ENCODE measurements at places on chromosomes 4 and X.

GRCh38 chr4:23602720-23603119 is 287.1 kb downstream of the PPARGC1A start:
- DNase-seq, result no peak

- no peak for DNase-seq
Observed at GRCh38 chr4:108087293-108087967, 81.3 kb downstream of the LEF1 start.

- DNase-seq, result peak; percentile 60
Observed at GRCh38 chr4:172900900-172901299, 267.7 kb upstream of the GALNT7 start.

- no peak for DNase-seq
Observed at GRCh38 chrX:28854637-28855036, 267.4 kb downstream of the IL1RAPL1 start.

DNA sequence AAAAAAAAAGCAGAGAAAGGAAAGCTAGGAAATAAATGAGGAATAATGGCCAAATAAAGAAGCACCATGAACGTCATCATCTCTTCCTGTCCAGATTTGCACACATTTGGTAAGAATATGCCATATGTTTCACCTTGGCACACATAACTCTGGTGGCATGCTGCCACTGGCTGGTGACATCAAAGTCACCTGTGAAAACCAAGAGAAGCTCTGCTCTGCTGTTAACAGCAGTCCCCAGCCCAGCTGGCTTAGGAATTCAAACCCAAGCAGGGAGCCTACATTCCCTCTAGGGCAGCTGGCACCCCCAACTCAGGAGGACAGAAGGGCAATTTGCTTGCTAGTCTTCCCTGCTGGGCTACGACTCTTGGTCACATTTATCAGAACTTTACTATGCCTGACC is 77.6 kb downstream of the RASL11B start:
- DNase-seq, result no peak

GRCh38 chr4:174401471-174402130 is 117.9 kb downstream of the CEP44 start:
- peak; percentile 8 for DNase-seq

- peak; percentile 63 for DNase-seq
Observed at GRCh38 chrX:145825896-145826295, 8.3 kb downstream of the SLITRK2 start.

DNA sequence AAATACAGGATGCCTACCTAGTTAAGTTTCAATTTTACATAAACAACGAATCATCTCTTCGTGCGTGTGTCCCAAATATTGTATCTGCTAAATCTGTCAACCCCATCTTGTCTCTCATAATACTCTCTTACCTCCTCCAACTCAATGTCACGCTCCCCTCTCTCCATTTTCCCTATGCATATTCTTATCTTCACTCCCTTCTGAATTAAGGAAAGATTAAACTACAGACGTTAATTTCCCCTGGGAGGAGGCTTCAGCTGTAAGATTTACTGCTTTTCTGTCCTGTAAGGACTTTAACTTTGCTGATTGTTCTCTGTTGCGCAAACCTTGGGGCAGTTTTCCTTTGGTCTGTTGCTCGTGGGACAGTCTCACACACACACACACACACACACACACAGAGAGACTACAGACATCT is 455 bp upstream of the ABCB7 start:
- DNase-seq, result no peak

- DNase-seq, result no peak
Observed at GRCh38 chr4:86938771-86939520, 4.1 kb downstream of the AFF1 start.

GRCh38 chrX:40705658-40706312 is 29.6 kb downstream of the MED14 start:
- no peak for DNase-seq

All from eye (tissue), 1 donor.